ENCODE measurements at places on chromosomes 5 and 9.

- DNase-seq = no peak
Observed at GRCh38 chr5:135315386-135315785, 83.6 kb downstream of the MACROH2A1 start.

DNA sequence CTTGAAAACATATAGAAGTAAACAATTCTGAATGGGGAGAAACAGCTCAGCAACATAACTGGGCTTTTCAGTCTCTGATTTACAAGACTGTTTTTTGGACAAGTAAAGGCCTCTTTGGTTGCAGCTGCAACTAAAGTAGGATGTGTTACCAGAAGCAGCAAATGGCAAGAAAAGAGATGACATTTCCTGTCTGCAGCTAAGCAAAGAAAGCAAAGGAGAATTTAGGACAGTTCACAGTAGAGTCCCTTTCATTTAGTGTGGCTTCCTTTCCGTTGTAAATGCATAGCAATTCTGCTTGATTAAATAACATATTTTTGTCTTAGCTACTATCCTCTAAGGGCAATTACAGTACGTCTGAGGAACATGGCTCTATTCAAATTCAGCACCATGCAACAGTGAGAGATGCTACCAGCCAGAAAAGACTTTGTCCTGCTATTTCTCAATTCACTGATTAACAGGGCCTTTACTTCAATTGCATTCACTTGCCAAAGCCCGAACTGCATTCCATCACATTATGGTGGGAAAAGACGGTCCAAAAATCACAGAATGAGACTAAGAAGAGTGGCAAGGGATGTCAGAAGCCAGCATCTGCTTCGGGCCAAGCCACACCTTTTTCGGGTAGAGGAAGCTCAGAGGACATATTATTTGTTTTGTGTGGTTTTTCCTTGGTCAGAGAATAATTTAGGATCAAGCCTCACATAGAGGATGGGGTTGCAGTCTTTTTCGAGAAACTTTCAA, 107.7 kb downstream of the SEMA6A start:
- no peak for DNase-seq

- no peak for DNase-seq
Observed at GRCh38 chr5:121862801-121863200, 11.1 kb downstream of the FTMT start.

GRCh38 chr5:126921241-126922091, 108.9 kb downstream of the MARCHF3 start:
- no peak for DNase-seq

DNA sequence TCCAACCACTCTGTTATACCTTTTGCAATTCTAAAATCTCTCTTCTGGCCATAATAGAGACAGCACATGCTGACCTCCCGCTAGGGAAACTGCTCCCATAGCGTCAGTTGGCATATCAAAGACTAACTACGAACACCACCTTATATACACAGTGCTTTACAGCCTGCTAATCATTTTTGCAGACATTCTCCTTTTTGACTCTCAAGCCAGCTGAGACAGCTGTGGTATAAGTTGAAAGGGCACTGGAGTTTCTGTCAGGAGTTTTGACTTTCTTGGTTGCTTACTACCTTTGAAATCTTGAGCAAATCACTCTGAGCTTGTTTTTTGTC, 160.2 kb upstream of the TBCA start:
- no peak for DNase-seq

DNA sequence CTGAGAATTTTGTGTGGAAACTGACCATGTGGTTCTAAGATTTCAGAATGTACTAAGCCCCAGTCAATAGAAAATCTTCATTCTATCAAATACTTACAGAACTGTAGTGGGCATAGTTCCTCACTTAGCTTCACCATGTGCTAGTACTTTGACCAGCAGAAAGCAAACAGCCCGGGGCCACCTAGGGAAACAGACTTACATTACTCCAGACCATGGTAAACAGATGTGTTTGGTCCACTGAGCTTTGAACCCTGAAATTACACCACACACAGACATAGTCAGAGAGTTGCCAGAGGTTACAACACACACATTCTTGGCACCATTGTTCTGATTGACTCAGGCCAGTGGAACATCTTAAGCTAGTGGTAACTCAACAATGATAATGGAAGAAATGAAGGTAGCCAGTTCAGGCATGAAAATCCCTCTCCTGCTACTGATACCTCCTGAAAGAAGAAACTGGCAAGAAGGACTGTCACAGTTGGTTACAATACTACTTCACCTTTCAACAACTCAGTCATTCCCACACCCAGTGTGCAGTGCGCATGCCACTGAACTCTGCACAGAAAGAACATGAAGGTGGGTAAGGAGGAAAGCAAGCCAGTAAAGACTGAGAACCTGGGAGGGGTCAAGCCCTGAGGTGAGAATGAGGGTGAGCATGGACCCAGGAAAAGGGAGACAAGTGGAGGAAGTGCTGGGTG, 18.7 kb upstream of the LECT2 start:
- peak; percentile 79 for DNase-seq

DNA sequence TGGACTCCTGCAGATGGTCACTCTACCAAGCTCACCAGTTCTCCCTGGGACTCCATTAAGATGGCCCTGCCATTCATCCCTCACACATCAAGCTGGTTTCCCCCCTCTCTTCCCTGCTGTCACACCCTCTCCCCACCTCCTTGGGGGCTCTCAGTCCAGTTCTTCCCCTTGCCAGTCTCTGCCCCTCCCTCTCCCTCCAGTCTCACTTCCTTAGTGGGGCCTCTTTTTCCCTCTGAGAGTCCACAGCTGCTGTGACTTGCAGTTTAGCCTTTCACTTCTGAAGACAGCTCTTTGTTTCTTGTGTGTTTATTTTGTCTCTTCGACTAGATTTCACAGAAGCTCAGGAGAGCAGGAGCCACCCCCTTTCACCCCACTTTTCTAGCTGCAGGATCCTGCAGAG, 10.5 kb downstream of the DOCK2 start:
- no peak for DNase-seq

DNA sequence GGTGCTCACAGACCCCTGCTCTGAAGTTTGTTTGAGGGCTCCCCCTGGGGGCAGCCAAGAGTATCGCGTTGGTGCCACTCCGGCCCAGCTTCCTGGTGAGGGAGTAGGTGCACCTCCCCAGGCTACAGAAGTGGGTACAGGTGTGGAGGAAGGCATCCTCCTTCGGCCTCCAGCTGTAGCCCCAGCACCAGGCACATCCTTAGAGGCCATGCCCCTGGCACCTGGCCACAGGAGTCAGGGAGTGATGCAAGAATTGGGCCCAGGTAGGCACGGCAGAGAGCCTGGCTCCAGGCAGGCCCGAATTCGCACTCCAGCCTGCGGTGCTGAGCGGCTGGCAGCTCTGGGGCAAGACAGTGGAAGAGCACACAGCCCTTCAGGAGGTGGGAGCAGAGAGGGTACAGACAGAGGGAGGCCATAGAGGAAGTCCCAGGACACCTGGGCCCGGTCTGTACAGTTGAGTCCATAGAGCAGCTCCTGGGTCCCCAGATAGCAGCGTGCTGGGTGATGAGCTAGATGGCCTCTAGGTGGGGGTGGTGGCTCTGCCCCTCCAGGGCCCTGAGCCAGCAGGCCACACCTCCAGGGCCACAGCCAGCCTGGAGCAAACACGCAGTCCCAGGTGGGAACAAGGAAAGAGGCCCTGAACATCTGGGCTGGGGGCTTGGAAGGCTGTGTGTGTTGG, 2.4 kb downstream of the SAPCD2 start:
- DNase-seq = no peak

- DNase-seq = peak; percentile 72
Observed at GRCh38 chr5:134506054-134507039, 19.1 kb upstream of the JADE2 start.

- DNase-seq = no peak
Observed at GRCh38 chr5:1111241-1111726, 579 bp downstream of the SLC12A7 start.

GRCh38 chr5:141260458-141261237, 15.5 kb downstream of the PCDHB15 start:
- no peak for DNase-seq

- DNase-seq = no peak
Observed at GRCh38 chr5:14745753-14746152, 81.2 kb downstream of the OTULIN start.

- DNase-seq = no peak
Observed at GRCh38 chr5:135942202-135942771, 12.5 kb downstream of the LECT2 start.

DNA sequence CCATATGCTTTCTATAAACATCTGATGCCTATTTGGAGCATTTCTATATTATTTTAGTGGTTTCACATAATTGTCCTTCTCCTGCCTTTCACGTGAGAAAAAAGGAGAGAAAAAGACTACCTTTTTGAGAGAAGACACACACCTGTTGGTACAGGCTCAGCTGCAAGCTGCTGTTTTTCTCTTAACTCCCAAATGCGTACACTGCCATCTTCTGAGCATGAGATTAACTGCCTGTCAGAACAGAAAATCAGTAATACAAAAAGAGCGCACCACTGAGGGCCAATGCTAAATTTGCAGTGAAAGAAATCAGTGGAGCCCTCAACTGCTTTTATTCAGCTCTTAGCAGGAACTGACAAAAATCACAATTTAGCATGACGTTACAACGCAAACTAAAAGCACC, 54.9 kb downstream of the WDR41 start:
- DNase-seq = no peak

DNA sequence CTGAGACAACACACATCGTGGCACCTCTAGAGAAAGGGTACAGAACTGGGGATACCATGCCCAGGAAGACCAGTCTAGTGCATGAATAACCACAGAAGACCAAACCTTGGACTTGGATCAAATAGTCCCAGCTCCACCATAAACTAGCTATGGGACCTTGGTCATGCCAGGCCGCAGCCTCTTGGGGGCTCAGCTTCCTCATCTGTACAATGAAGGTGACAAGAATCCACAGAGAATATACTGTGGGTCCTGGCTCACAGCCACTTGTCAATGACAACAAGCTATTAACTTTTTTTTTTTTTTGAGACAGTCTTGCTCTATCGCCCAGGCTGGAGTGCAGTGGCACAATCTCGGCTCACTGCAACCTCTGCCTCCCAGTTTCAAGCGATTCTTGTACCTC, 3.9 kb downstream of the KYAT1 start:
- no peak for DNase-seq

- DNase-seq = peak; percentile 51
Observed at GRCh38 chr9:134983074-134983473, 65.4 kb upstream of the FCN1 start.

DNA sequence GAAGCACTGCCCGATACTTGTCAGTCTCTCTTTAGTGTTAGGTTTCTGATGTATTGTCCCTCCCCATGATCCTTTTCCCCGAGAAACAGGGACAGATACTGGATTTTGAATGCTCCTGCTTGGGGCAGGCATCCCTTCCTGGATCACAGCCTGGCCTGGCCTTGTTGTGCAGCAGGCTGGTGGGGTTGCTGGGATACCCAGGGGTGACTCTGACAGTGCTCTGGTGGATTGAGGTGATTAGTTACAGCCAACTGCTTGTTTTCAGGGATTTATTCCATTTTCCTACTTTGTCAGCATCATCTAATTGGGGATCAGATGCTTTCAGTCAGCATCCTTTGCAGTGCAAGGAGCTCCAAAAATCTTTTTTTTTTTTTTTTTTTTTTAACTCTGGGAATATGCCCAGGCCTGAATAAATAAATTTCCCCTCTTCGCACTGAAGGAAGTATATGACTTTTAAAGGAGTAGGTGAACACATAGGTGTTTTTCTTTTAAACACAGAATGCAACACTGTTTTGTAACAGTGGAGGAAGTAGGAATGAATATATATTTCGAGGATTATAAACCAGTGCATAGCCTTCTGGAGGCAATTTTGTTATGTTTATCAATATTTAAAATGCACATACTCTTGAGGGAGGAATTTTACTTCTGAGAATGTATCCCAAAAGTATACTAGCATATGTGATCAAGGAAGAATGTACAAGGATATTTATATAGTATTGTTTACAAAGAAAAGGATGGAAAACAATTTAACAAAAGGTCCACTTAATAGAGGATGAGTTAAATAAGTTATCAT, 127.3 kb upstream of the ELL2 start:
- no peak for DNase-seq

GRCh38 chr5:147613359-147613758, 103.5 kb upstream of the DPYSL3 start:
- no peak for DNase-seq

GRCh38 chr9:125663127-125663526, 43.9 kb downstream of the MAPKAP1 start:
- no peak for DNase-seq

DNA sequence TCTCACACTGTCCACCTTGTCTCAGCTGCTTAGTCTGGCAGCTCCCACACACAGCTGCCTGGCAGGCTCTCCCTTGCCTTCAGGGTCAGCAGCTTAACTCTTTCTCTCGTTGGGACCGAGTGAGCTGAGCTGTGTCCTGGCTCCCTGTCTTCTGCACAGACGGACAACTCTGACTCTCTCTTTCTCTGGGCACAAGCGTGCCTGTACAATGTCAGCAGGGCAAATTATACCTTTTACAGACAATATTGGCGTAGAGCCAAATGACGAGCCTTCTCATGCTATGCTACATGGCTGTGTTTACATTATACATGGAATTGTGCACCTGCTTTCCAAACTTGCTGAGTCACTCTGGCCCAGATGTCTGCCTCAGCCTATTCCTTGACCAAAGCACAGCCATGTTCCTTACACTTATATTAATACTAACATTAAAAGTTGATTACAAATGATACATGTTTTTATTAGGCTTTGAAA, 188.6 kb downstream of the CYLC2 start:
- DNase-seq = no peak

GRCh38 chr5:6745706-6746222, 32.5 kb downstream of the TENT4A start:
- no peak for DNase-seq

DNA sequence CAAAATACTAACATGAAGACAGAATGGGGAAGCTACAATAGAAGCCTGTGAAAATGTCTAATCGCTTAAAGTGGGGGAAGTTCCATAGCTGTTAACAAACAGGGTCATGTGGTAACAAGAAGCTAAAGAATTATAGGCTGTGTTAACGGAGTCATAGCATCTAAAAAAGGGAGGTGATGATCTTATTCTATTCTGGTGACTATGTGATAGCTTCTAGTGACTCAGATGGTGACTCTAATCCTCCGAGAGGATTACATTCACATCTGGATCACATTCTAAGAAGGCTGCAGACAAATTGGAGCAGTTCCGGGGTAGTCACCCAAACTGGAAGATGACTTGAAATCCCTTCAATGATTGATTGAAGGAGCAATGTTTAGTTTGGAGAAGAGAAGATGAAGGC, 142.1 kb downstream of the LIFR start:
- DNase-seq = no peak

DNA sequence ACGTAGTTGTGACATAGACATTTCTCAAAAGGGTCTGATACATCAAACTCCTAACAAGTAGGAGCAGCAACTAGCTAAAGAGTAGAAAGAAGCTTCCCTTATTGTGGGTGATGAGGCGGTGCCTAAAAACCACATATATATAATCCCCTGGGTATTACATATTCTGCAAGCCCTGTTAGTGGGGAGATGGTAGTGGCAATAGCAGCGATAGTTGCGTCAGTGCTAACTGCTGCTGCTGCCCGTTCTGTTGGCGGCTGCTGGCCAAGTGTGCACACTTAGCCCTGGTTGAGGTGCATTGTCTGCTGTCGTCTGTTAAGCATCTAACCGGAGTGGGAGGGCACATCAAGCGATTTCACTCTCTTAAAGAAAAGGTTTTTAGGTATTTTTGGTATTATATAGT, 35.8 kb downstream of the VLDLR start:
- DNase-seq = no peak

All from suprapubic skin (tissue), 4 donors.